CD8-positive, alpha-beta T cell (primary cell): ENCODE measurements at places on chromosomes 6 and 20.

GRCh38 chr6:150347845-150348244 lies 21.0 kb upstream of the IYD start:
- DNase-seq: no peak

DNA sequence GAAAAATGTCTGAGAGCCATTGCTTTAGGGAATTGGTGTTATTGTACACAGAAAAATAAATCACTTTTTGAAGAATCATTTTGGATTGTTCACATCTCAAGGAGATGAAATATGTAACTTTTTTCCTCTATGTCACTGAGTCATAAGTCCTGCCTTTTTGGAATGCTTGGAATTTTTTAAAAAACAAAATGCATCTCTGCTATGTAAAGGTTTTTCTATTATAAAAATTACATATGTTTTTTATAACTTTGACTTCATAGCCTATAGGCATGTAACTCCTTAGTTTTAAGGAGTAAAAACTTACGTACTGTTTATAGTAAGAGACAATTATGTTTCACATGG lies 8.7 kb downstream of the RNF144B start:
- DNase-seq: no peak

DNA sequence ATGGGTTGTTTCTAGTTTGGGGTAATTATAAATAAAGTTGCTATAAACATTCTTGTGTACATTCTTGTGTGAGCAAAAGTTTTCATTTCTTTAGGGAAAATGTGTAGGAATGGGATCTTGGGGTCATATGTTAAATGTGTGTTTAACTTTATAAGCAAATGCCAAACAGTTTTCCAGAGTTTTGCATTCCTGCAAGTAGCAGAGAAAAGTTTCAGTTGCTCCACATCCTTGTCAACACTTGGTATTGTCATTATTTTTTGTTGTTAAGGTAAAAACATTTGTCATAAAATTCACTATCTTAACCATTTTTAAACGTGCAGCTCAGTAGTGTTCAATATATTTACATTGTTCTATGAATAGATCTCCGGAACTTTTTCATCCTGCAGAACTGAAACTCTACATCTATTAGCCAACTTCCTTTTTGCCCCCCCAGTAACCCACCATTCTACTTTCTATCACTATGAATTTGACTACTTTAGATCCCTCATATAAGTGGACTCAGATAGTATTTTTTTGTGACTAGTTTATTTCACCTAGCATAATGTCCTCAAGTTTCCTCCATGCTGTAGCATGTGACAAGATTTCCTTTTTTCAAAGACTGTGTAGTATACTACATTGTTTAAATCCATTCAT lies 48.4 kb downstream of the PHACTR2 start:
- DNase-seq: no peak

GRCh38 chr20:38211200-38212097 lies 46.4 kb upstream of the TGM2 start:
- DNase-seq: no peak

GRCh38 chr6:129186988-129187387 lies 304.1 kb downstream of the LAMA2 start:
- no peak for DNase-seq

GRCh38 chr20:17314264-17314663 lies 87.4 kb downstream of the PCSK2 start:
- DNase-seq: no peak

GRCh38 chr20:41989935-41990635 lies 371.9 kb upstream of the CHD6 start:
- DNase-seq: no peak
